ENCODE measurements at places on chromosomes 13 and 19.

GRCh38 chr19:56309511-56310185 is 5.0 kb downstream of the ZSCAN5A start:
- no peak for DNase-seq

GRCh38 chr13:105220881-105221280 is 1314.6 kb downstream of the EFNB2 start:
- DNase-seq, result no peak

GRCh38 chr19:46976845-46977320 is 42.8 kb upstream of the NPAS1 start:
- no peak for DNase-seq

DNA sequence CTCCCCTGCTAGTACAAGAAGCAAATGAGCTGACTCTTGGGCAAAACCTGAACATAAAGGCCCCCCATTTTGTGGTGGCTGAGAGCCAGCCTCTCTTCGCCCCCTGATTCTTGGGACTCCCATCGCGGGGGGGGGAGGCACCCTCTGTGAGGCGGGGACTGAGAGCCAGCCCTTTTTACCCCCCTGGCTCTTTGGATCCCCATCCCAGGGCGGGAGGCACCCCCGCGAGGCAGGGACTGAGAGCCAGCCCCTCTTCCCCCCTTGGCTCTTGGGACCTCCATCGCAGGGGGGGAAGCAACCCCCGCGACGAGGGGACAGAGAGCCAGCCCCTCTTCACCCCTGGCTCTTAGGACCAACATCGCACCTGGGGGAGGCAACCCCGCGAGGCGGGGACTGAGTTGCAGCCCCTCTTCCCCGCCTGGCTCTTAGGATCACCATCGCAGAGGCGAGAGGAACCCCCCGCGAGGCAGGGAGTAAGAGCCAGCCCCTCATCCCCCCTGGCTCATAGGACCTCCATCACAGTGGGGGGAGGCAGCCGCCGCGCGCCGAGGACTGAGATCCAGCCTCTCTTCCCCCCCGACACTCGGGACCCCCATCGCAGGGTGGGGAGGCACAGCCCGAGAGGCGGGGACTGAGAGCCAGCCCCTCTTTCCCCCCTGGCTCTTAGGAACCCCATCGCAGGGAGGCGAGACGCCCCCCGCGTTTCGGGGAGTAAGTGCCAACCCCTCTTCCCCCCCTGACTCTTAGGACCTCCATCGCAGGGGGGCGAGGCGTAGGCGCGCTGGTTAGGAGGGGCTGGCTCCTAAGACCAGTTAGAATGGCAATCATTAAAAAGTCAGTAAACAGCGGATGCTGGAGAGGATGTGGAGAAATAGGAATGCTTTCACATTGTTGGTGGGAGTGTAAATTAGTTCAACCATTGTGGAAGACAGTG is 2428.4 kb upstream of the PCDH20 start:
- DNase-seq, result no peak

DNA sequence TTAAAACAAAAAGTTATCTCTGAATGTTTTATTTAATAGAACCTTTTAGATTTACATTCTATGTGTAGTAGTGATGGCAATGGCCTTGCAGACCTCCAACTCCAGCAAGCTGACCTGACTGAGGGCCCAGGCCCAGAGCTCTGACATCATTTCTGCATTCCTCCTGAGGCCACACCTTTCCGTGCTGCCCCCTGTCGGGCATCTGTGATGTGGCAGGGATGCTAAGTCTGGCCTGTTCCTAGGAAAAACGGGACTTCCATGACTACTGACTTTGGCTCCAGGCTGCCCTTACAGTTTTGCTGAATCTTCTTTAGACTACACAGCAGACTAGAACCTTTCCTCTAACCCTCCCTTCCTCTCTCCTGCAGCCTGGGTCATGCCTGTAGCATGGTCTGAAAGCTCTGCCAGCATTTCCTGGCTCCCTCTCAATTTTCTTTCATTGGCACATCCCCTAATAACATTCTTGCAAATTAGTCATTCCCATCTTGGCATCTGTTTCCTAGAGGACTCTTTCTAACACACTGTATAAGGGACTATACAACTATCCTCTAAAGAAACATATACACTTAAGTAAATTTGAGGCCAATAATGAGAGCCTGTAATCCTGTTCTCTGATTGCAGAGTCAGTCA is 249.1 kb downstream of the GPC5 start:
- DNase-seq, result no peak

GRCh38 chr19:6272411-6272791 is 7.4 kb downstream of the MLLT1 start:
- no peak for DNase-seq

DNA sequence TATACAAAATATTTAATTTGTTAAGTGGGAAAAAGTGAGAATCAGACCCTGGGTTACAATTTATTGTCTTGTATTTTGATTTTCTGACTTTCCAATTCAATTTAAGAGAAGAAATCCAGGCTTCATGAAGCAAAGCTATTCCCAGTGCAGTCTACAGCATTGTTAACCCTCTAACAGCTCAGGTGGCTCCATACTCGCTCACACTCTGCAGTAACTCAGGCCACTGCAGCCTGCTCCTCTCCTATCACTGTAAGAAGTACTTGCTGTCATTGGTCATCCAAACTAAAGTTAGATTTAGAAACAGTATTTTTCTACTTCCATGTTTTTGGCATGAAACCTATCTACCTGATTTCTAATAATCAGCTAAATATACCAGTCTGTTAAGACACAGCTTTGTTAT is 830.3 kb downstream of the PCDH9 start:
- DNase-seq, result no peak

DNA sequence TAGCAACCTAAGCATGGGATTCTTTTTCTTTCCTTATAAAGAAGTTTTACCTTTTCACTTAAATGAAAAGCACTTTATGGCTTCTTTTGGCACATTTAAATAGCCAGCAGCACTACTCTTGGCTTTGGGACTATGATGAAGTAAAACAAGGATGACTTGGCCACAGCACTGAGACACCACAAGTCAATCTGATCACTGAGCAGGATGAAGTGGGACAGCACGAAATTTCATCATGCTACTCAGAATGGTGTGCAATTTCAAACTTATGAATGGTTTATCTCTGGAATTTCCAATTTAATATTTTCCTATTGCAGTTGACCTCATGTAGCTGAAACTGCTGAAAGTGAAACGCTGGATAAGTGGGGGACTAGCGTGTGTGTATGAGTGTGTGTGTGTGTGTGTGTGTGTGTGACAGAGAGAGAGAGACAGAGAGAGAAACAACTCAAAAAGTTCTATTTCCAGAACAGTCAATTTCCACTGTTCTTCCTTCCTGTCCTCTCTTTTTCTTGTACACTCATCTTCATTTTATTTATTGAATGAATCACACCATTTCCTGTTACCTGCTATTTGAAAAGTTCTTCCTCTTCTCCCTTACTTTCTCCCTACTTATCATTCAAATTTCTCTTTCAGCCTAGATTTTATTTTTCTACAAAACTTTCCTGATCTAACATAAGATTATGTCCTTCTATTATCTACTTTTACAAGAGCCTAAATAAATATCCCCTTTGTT is 414.2 kb upstream of the MIR17HG start:
- DNase-seq, result no peak

DNA sequence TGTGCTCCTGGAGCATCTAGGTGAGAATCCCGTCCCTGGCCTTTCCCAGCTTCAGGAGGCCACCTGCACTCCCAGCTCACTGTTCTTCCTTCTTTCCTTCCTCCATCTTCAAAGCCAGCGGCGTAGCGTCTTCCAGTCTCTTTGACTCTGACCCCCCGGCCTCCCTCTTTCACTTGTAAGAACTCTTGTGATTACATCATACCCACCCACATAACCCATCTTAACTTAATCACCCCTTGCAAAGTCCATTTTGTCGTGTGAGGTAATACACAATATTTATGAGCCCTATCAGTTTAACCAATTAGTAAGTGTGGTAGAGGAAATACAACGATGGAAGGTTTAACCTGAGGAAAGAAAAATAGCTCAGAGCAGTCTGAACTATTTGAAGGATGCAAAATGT is 4.6 kb upstream of the CDC16 start:
- no peak for DNase-seq

GRCh38 chr19:14015524-14016035 is 9.5 kb upstream of the RFX1 start:
- no peak for DNase-seq

- DNase-seq, result no peak
These were observed 37.5 kb downstream of the ARRDC2 start for GRCh38 chr19:18045307-18046050.

DNA sequence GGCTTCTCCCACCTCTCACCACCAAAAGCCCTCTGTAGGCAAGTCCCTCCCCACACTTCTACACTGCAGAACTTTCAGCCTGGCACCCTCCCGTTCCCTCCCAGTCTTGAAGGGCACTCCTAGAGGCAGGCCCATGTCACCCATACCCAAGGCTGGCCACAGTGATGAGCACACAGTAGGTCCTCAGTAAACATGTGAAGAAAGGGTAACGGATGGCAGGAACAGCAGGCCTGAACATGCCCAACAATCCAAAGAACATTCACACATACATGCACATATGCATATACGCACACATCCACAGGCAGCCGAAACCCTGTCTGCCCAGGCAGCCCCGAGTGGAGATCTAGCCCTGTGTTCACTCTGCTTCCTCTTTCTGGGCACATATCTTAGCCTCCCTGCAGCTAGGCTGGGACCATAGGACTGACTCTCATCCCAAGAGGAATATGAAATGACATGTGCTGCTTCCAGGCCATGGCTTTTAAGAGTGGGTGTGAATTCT is 55.2 kb downstream of the CEBPG start:
- no peak for DNase-seq

GRCh38 chr13:39768962-39769361 is 113.5 kb downstream of the COG6 start:
- DNase-seq, result no peak

- no peak for DNase-seq
These were observed 504.3 kb downstream of the COG6 start for GRCh38 chr13:40159736-40160135.

DNA sequence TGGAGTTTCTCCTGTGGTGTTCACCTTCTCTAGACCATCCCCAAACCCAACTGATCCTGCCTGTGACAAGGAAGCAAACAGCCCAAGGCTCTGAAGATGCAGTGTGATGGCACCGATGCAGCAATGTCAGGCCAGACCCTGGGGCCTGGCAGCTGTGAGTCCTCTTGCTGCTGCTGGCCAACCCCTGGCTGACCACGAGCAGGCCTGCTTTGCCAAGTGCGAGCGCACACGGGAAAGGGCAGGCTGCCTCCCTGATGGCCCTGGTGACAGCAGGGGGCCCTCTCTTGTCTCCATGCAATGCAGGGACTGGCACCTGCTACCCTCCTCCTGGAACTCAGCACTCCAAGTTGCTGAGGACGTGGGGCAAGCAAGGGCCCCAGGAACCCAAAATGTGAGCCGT is 5.4 kb upstream of the VSTM2B start:
- no peak for DNase-seq

DNA sequence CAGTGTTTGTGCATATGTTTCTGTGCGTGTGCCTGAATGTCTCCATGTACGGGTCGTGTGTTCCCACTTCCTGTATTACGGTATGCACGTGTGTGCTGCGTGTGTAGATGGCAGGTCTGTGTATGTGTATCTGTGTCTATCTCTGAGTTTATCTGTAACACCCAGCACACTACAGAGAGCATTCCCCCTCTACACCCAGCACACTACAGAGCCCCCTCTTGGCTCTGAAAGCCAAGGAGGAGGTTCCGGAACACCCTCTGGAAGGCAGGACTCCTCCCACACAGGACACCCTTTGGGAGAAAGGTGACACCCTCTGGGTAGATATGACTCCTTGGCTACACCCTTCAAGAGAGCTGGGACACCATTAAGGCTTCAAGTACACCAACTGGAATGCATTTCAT is 2.1 kb upstream of the ERFL start:
- DNase-seq, result no peak

GRCh38 chr13:104817271-104817670 is 1718.2 kb downstream of the EFNB2 start:
- no peak for DNase-seq

GRCh38 chr19:53906211-53907192 is 2.6 kb upstream of the CACNG7 start:
- DNase-seq, result peak; percentile 47

DNA sequence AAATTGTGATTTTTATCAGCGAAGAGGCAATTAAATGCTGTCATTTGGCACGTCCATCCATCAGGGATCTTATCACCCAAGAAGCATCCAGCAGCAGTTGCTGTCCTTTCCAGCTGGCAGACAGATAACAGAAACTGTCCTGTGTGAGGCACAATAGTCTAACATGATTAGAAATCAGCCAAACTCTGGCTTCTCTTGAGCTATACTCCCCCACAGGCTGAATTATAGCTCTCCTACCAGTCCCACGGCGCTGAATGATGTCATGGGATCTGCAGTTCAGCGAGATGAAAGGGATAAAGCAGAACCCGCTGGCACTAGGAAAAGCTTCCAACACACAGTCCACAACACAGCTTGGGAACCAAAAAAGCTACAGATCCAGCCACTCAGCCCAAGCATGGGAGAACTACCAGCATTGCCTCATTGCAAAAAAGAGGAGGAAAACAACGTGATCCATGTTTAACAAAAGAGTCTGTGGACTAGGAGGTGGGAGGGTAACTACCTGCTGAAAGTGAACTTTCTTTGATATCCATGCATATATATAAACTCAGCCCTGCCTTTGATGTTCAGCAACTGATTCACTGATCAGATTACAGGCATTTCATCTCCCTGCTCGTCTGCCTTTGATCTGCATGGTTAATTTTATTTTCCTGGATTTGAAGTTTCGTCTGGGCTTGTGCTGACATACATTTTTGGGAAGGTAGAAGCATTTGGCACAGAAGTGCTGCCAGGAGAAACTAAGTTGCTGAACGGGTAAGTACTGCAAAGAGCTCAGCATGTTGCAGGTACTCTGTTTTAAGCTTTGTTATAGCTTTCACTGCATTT is at the start of gene TNFRSF19:
TSS of gene TNFRSF19 (plus strand) at position 314 of the 822 bp plus-strand sequence. CDS start 19,772 bp downstream, outside the sequence.
- DNase-seq, result peak; percentile 77

GRCh38 chr13:23799945-23800344 is 89.3 kb downstream of the MIPEP start:
- no peak for DNase-seq

DNA sequence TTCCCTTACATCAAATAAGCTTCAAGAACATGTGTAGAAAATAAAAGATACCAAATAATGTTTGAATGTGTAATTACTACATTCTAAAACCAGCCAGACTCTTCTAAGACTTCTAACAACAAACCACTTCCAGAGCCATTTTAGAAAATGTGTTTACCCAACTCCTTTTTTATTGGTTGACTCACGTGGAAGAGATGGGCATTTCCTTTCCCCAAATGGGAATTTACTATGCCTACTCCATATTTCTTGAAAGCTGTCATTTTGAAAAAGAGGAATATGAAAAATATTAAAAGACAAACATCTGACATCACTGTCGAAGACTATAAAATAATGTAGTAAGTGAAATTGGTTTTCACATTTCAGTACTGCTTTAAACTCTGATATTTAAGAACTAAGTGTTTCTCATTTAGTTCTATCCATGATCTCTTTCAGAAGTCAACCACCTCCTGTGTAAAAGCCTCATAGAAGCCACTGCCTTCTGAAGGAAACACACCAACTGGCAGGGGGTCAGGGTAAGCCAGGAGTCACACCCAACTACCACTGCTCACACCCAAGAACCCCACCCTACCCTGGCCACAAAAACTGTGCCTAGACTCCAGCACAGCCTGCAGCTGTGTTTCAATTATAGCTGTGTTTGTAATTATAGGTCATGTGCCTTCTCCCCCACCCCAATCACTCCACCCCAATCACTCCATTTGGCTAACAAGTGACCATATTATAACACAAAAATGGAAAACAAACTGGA is 86.8 kb downstream of the UBL3 start:
- DNase-seq, result no peak

All from left hindlimb (tissue), 1 donor.